ENCODE measurements at places on chromosomes 16 and 17.
A peak's percentile ranks its signal among the peaks of the same experiment; 100 is the strongest.

GRCh38 chr17:69187294-69187693, 41.3 kb downstream of the ABCA10 start:
- no peak for DNase-seq

DNA sequence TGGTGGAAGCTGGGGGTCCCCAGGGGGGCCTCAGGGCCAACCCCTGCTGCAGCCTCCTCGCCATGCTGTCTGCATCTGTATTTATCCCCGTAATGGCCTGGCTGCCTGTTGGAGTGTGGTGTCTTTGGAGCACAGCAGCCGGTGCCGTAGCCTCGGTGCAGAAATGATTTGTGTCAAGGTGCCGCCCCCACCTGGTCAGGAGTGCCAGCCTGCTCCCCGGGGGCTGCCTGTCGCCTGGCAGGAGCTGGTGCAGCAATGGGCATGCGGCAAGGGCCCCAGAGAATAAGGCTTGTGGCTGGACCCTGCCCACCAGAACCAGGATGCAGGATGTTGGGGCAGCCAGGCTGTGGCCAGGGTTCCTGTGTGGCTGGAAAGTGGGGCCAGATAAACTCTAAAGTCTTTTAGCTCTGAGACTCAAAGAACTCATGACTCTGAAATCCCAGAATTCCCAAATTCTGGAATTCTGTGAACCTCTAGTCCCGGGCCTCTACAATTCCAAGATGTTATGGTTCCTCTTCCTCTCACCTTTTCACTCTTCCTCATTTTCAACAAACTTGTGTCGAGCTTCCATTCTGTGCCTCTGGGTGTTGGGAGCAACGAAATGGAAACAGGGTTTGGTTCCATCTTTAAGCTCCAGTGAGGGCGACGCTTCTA, 5.9 kb downstream of the CPNE2 start:
- DNase-seq, result no peak

- DNase-seq, result peak; percentile 93
These were observed at the start of gene RNF157 for GRCh38 chr17:76240461-76241203. Gene RNF157, minus strand, starts transcription at chr17:76240493. Its CDS starts 253 bp downstream, at chr17:76240240.

GRCh38 chr16:14339694-14340093, 268.6 kb downstream of the MRTFB start:
- no peak for DNase-seq

DNA sequence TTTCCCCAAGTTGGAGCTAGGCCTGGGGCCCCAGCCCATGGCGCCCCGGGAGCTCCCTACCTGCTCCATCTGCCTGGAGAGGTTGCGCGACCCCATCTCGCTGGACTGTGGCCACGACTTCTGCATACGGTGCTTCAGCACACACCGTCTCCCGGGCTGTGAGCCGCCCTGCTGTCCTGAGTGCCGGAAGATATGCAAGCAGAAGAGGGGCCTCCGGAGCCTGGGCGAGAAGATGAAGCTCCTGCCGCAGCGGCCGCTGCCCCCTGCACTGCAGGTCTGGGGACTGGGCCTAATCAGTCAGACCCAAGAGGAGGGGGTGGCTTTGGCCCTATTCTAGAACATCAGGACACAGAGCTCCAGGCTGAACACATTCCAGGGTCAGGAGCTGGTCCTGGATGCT, 1.5 kb downstream of the RNF112 start:
- DNase-seq, result no peak

GRCh38 chr17:61463316-61464129, 11.3 kb downstream of the TBX4 start:
- DNase-seq, result no peak

GRCh38 chr17:4849011-4849536, 15.9 kb downstream of the MINK1 start:
- DNase-seq, result no peak

DNA sequence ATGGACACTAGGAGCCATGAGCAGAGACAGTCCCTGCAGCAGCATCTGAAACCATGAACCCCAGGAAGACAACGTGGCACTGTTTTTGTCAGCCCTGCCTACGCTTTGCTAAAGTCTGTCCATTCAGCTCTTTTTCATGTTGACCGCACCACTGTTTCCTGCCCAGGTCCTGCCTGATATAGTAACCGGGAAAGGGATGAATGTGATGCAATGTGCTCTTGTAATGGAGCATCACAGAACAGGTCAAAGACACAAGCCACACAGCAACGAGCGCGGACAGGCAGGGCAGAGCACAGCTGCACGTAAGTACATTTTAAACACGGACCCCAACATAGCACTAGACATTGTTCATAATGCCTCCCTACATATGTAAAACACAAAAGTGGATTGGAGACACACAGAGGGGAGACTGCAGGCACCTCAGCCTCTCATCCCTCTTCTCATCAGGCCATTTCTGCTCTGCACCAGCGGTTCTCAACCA, 16.9 kb upstream of the TNFRSF13B start:
- no peak for DNase-seq

- no peak for DNase-seq
These were observed 99.8 kb downstream of the CDH11 start for GRCh38 chr16:65021852-65022595.

DNA sequence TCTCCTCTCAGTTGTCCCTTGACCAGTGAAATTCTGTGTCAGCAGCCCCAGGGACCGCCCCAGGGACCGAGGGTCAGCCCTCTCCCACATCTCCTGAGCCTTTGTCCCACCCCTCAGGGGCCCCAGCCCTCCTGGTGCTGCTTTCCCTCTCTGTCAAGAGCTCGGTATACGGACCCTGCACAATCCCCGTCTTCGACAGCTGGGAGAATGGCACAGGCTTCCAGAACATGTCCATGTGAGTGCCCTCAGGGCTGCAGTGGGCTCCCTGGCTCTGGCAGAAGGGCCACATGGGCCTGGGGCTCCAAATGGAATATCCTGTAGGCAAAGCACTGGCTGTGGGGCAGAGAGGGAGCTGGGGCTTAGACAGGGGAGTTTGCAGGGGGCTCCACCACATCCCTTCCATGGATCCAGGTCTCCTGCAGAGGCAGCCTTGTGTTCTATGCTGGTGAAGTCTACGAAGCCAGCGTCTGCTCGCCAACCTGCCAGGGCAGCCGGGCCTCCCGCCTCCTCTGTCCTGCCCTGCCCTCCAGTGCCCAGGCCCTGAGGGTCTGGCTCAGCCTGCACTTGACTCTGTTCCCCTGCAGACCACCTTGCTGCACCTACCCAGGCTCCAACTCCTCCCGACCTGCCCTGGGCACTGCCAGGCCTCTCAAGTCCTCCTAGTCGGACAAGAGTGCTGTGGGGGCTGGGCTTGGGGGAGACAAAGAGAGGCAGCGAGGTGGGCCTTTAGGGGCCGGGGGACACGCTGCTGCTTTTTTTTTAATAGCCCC, 28.0 kb downstream of the ADGRG5 start:
- DNase-seq, result no peak

DNA sequence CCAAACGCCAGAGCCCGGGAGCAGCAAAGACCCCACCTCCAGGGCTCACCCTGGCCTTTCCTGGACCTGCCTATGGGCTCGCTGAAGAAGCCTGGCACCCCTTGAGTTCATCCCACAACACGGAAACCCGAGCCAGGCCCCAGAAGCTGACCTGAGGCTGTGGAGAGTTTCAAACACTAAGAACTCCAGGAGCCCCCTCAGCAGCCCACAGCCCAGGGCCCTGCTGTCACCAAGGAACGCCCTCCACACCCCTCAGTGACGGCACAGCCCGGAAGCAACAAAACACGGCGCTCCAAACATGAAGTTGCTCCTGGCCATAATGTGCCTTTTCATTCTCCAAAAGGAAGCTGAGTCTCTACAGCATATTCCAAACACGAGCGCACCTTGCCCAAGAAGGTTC, 9.2 kb downstream of the SLC38A10 start:
- no peak for DNase-seq

- DNase-seq, result no peak
These were observed 3.7 kb downstream of the NUBP2 start for GRCh38 chr16:1786242-1787055.

DNA sequence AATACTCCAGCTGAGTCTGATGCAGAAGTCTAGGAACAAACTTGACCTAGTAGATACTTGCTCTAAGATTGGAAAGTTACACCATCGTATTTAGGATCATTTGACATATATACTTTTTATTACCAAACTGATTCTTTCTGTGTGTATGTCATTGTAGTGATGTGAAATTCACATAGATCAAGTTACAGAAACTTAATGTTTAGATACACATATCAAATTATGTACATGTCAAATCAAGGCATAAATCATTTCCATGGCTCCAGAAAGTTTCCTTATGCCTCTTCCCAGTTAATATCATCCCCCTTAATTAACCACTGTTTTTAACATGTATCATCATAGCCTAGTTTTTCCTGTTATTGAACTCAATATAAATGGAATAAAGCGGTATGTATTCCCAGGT, 292.0 kb upstream of the CDH11 start:
- DNase-seq, result no peak

DNA sequence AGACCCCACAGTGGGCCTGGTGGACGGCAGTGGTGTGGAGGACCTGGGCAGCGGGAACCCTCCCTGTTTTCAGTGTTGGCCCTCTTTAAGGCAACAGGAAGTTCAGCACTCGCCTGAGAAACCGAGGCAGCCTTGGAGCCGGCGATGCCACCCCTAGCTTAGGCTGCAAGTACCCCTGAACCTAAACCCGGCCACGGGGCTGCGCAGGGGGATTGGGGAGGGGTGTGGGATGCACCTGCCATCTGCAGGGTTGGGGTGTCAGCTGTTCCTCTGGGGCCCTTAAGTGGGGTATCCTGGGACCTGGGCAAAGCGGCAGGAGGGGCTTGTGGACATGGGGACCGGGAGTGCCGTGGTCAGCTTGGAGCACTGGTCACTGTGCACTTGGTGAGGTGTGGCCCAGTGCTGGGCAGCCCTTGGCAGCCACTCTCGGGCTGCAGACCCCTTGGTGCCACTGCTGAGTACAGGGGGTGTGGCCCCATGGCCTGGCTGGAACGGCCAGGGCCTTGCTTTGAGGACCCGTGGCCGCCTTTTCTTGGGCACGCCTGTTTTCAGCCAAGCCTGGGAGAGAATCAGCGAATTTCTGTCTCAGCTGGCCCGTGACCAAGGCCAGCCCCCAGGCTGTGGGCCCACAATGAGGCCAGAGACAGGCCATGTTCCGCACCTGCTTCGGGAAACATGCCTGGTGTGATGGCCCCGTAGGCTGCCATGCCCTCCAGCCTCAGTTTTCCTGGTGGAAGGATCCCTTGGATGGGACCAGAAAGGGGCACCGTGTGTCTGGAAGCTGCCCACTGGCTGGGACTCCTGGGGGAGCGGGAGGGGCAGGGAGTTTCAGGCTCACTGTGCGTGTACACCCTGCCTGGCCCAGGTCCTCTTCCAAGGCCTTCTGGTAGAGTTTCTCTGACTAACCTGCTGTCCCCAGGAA, 4.1 kb upstream of the SLC25A10 start:
- DNase-seq, result no peak

DNA sequence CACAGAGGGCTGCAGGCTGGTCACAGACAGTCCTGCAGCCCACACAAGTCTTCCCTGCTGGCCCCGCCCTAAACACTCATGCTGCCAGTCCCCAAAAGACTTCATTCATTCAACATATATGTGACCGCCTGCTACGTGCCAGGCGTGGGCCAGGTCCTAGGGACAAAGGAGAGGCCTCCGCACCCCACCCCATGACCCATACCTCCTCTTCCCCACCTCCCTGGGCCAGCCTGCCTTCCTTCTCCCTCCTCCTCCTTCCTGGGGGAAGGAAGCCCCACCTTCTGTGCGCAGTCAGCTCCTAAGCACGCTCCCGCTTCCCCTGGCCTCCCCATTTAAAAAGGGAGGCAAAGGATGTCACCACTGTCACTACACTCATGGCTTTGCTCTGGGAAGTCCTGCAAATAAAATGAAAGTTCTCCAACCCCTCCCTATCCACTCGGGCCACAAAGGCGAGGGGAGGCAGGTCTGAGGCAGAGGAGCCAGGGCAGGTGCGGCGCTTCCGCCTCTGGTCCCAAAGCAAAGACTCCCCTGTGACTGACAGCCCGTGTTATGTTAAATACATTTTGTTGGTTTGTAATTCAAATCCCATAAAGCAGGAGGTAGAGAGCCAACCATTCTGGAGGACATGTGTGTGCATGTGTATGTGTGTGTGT, 9.0 kb downstream of the DNAAF8 start:
- peak; percentile 26 for DNase-seq

DNA sequence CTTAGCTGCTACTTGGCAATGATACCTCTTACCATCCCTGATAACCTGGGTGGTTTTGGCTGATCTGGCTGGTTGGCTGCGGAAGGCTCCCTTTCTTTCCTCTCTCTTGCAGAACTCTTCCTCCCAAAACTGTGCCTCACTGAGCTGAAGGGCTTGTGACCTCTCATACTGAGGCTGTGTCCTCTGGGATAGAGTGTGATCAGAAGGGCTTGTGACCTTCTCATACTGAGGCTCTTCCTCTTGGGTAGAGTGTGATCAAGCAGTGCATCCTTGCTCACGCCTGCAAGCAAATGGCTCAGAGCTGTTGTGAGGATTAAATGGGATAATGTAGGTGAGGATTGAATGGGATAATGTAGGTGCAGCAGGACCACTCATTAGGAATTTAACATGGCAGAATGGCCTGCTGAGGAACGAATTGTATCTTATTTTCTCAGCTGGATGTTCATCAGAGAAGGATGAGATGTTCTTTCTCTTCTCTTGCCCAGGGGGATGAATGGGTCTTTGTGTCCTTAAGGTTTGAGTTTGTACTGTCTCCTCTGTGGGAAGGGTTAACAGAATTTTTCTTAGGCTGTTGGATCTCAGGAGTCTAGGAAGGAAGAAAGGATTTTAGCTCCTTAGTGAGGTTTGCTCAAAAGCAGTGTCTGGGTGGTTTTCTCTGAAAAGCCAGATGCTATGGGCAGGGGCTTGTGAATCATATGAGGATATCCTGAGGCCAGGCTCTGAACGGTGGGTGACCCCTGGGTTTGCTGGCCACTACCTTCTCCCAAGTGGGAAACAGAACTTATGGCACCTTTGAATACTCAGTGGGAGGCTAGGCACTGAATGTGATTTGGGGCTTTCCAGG, 130.0 kb upstream of the HS3ST2 start:
- DNase-seq, result no peak
